ENCODE measurements at places on chromosomes 16 and 17.

DNA sequence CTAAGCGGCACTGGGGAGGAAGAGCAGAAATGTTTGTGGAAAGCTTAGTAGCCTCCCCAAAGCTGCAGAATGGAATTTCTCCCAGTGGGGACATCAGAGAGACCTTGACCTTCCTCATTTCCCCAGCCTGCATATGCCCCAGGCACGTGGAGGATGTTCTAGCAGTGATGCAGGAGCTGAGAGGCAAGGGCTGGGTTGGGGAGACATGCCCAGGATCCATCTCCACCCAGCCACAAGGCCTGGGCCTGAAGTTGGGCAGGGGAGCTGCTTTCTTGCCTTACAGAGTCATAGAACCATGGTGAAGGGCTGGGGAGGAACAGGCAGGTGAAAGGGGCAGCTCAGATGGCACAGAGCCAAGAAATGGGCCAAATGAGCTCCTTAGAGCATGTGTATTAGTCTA is 104.0 kb downstream of the TMEM132E start:
- no peak for DNase-seq

DNA sequence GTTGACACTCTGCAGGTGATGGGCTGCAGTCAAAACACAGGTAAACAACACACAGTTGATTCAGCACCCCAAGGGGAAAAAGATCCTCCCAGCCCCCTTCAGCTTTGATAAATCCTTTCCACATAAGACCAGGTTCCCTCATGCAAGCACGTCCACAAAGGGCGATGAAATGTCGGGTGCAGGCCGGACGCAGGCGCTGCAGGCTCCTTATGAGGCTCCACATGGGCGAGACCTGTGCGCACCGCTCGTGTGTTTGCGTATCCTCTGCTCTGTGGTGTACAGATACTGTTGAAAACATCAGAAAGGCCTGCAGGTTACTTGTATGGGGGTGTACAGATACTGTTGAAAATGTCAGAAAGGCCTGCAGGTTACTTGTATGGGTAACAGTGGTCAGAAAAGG is 14.4 kb upstream of the ZNF750 start:
- DNase-seq: no peak

- no peak for DNase-seq
These were observed 460.4 kb upstream of the EEF2KMT start for GRCh38 chr16:5557966-5558365.

- DNase-seq: no peak
These were observed 11.8 kb upstream of the SULT1A1 start for GRCh38 chr16:28621481-28622155.

GRCh38 chr17:74012465-74012864 is 191.0 kb upstream of the RPL38 start:
- DNase-seq: no peak

- DNase-seq: no peak
These were observed 57.5 kb downstream of the CYTH1 start for GRCh38 chr17:78724544-78724943.

DNA sequence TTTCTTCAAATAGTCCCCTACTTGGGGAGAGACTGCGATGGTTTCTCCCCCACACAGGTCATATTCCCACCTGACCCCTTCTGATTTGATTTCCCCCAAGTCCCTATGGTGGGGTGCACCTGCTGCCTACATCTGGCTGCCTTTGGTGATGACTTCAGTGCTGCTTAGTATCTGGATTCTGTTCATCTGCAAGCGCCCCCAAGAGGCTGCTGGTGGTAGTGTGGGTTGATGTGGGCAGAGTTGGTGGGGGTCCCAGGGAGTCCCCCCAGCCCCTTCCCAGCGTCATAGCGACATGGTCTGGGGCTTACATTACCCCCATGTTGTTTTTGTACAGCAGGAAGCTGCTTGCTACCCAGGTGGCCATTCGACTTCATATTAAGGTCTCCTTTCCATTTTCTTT is 99.2 kb downstream of the NTN1 start:
- no peak for DNase-seq
